ENCODE measurements at places on chromosomes 4 and X.

- DNase-seq: no peak
Measured at GRCh38 chr4:77217526-77217925, 60.5 kb downstream of the CCNG2 start.

DNA sequence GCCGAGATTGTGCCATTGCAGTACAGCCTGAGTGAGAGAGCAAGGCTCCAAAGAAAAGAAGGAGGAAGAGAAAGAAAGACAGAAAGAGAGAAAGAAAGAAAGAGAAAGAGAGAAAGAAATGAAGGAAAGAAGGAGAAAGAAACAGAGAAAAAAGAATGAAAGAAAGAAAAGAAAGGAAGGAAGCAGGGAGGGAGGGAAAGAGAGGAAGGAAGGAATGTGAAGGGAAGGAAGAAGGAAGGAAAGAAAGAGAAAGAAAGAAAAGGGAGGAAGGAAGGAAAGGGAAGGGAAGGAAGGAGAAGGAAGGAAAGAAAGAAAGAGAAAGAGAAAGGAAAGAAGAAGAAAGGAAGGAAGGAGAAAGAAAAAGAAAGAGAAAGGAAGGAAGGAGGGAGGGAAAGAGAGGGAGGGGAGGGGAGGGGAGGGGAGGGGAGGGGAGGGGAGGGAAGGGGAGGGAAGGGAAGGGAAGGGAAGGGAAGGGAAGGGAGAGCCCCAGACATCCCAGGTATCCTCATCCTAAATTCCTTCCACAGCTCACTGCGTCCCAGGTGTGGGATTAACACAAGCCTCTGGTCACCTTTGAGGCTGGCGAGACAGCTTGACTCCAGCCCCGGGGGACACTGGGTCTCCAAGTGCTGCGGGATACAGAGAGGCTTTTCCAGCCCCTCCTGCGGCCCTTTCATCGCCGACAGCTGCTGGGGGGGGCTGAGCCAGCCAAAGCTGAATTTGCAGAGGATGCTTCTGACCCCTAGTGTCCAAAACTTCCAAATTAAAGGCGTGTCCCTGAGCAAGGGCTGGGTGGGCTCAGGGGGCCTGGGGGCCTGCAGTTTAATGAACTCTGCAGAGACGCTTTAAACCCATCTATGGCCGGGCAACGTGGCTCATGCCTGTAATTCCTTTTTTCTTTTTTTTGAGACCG lies 24.2 kb upstream of the CSF2RA start:
- DNase-seq: no peak

- DNase-seq: no peak
Measured at GRCh38 chrX:70176938-70177533, at the start of gene DGAT2L6. Gene DGAT2L6, plus strand, starts transcription at chrX:70177483. Its CDS starts 100 bp downstream, at chrX:70177583.

DNA sequence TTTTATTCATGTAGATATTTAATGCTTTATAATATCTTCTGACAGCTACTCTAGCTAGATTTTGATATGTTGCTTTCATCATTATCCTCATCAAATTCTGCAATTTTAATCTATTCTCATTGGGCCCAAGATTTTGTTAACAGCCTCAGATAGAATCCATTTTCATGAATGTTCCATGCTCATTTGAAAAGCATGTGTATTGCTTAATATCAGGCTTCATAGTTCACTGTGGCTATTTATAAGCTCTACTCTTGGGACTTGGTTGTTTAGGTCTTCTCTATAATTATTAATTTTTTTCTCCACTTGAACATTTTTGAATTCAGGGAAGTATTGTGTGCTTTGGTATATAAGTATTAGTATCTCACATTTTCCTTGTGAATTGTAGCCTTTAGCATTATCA lies 41.8 kb downstream of the RAB40A start:
- DNase-seq: no peak

GRCh38 chrX:87710580-87710979 lies 193.0 kb downstream of the KLHL4 start:
- no peak for DNase-seq
